T-helper 9 cell (primary cell): ENCODE measurements at places on chromosomes 5 and 9.

DNA sequence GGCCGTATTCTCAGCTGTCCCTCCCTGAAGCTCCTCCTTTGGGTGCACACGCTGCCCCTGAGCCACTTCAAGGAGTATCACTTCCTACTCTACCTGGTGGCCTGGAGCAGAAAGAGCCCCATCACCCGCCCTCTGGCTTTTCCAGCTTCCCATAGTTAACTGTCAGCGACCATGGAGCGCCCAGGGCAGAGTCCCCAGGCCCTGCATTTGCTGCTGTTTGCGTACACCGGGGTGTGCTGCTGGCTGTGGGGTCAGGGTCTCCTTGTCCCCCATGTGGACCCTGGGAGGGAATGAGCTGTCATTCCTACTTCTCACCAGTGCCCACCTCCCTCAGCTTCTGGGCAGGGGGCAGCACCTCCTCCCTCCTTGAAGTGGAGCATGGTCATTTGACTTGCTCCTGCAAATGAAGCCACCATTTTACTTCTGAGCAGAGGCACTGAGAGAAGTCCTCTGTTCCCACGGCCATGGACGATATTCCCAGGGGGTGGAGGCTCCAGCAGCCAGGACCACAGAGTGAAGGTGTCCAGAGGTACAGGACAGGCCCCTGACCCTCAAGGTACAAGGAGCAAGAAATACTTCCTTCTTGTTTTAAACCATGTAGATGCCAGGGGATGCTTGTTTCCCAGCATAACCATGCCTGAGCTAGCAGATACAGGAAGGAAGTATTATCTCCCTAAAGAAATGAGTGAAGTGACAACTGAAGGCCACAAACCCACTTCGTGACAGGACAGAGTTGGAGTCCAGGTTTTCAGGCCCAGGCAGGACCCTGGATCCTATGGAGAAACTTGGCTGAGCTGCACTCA lies 40.6 kb upstream of the COL5A1 start:
- no peak for DNase-seq

GRCh38 chr5:118628660-118629354 lies 359.5 kb downstream of the DTWD2 start:
- no peak for DNase-seq

- no peak for DNase-seq
These were observed 22.3 kb downstream of the LIFR start for GRCh38 chr5:38534156-38534453.

DNA sequence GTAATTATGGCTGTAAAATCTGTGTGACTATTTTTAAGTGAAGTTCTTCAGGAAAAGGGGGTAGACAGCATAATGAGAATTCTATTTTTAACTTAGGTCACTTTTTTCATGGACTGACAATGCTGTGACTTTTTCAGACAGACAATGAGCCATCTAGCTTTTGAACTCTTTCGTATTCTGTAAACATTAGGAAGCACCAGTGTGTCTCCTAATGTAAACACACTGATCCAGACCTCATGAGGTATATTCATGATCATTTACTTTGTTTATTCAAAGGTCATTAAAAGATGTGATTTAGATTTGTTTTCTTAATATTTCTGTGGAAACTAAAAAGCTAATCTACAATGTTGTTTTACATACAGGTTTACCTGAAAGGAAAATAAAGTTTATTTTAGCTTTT lies 352.6 kb downstream of the ADGRV1 start:
- DNase-seq: no peak

DNA sequence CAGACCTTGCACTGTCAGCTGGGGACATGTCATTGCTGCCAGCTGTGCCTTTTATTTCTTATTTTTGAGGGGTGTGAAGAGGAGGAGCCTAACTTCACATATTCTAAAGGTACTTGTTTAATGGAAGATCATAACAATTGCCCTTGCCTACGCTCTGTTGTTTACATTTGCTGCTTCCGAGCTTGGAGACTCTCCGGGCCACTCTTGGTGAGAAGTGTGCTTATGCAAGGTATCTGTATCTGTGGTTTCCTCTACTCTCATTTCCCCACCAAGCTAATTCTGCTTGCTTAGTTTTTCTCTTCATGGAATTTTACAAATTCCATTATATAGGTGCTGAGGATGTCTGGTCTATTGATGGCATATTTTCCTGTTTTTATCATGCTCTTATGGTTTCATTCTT lies 105.3 kb downstream of the RASGRF2 start:
- DNase-seq: no peak

DNA sequence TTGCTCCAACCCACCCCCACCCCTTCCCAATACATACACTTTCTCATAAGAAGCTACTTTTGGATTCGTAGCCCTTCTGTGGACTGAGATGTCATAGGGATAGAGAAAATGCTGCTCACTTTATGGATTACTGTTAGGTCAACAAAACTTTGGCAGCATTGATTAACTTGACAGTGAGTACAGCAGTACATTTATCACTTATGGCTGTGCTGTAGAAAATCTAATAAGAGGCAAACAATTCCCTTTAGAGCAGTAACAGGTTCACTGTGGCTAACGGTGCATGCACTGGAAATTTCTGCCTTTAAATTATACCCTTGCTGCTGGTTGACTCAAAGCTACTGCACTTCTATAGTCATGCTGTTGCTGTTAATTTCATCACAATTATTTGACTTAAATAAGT lies 59.2 kb downstream of the PPIC start:
- no peak for DNase-seq

DNA sequence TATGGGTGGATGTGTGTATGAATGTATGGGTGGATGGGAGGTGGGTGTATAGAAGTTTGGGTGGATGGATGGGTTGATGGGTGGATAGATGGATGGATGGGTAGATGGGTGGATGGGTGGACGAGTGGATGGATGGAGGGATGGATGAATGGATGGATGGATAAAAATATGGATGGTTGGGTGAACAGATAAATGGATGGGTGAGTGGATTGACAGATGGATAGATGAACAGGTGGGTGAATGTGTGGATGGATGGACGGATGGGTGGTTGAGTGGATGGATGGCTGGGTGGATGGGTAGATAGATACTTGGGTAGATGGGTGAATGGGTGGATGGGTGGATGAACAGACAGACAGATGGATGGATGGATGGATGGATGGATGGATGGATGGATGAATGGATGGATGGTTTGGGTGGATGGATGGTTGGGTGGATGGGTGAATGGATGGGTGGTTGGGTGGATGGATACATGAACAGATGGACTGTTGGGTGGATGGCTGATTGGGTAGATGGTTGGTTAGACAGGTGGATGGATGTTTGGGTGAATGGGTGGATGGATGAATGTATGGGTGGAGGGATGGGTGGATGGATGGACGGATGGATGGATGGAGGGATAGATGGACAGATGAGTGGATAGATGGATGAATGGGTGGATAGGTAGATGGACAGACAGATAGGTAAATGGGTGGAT lies 166.8 kb downstream of the IRX2 start:
- no peak for DNase-seq

DNA sequence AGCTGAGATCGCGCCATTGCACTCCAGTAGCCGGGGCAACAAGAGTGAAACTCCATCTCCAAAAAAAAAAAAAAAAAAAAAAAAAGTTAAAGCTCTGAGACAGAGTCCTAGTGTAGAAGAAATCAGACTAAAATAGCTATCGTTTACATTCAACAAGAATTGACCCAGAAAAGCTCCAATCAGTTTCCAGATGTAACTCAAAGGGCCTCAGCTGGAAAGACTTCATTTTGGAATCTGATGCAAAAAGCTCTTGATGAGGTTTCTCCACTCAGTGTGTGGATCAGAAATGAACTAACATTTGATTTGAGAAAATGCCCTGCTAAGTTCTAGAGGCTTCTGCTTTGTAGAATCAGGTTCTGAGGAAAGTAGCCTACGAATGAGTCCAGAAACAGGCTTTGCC lies 7.2 kb upstream of the C1QTNF2 start:
- DNase-seq: no peak

GRCh38 chr9:104386425-104387069 lies 117.5 kb upstream of the OR13F1 start:
- no peak for DNase-seq

- DNase-seq: no peak
These were observed 1278.0 kb downstream of the EFNA5 start for GRCh38 chr5:106392766-106393165.

- DNase-seq: no peak
These were observed 62.0 kb downstream of the MTX3 start for GRCh38 chr5:79929095-79929494.

GRCh38 chr9:77883846-77884771 lies 147.5 kb downstream of the GNAQ start:
- DNase-seq: no peak

DNA sequence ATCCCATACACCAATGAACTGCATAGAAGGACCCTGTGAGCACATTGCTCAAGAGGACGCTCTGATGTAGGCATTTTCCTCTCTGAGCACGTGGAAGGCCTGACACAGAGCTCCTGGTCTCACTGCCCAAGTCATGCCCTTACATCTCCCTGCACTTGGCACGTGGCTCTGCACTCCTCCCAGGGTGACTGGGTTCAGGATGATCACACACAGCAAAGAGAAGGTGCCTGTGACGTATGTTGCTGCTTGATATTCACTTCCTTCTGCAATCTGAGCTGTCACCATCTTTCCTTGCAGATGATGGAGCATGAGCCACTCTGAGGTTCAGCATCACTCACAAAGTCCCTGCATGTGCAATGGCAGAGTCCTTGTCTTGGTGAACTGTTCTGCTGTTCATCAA lies 125.2 kb downstream of the FSTL4 start:
- DNase-seq: no peak

- no peak for DNase-seq
These were observed 72.6 kb downstream of the GTF3C4 start for GRCh38 chr9:132742821-132743311.

DNA sequence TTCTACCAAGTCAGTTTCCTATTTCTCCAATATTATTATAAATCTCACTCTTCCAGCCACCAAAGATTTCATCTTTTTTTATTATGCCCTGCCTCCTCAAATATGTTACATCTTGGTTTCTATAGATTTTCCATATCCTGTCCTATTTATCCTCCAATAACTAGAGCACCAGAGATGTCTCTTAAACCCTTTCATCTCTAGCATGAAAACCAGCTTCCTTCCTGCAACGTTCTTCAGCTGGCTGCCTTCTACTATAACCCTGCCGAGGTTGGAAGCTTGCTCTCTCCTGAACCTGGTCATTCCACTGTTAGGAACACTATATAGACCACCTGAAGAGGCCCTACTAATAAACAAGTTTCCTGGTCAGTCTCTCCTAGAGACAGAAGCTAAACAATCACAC lies 27.9 kb downstream of the FAM169A start:
- no peak for DNase-seq

DNA sequence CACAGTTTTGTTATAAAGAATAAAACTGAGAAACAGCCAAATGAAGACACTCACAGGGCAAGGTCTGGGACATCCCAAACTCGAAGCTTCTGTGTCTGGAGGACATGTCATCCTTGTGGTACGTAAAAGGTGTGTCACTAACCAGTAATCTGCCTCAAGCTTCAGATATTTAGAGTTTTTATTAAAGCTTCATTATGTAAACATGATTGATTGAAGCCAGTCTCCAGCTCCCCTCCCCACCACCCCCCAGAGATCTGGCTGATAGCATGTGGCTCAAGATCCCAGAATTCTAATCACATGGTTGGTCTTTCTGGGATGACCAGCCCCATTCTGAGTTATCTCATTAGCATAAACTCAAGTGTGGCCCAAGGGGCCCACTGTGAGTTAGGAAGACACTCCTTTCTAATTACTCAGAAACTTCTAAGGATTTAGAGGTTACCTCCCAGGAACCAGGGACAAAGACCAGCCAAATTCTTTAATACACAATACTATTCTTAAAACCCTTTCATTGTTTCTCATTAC lies 31.4 kb upstream of the ERAP1 start:
- no peak for DNase-seq
